Neural crest cell (in vitro differentiated cells): ENCODE measurements at places on chromosomes 2 and 18. TPM values are rescaled to one million over a fixed set of nuclear protein-coding genes. Genes with fewer than 3 reads are reported as not detected.

The RAD51AP2 gene
- 0.16 and 0.23 TPM in 2 replicates for total RNA-seq

The GPC1 gene
- total RNA-seq = 88.6 and 89.9 TPM in 2 replicates

DNA sequence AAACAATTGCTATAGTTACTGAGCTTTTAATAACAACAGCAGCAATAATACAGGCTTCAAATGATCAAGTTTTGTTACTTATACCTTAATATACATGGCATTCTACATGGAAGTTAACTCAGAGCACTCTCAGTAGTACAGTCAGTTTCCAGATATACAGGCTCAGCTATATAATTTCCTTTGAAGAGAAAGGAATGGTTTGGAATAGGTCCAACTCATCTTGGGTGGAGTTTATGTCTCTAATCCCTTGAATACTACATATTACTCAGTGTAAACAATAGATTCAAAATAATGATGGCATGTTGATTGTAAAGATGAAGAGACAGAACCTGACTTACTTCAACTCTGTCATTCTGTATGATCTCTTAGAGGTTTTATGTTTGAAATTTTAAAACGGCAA, 174.9 kb downstream of the EPHA4 start:
- no peak for DNase-seq
- H3K27ac ChIP-seq = no peak overlapping the region
- no peaks in the 10 kb centered on the region for H3K4me1 ChIP-seq
- H3K36me3 ChIP-seq = peaks cover 20% of the 10 kb centered on the region

DNA sequence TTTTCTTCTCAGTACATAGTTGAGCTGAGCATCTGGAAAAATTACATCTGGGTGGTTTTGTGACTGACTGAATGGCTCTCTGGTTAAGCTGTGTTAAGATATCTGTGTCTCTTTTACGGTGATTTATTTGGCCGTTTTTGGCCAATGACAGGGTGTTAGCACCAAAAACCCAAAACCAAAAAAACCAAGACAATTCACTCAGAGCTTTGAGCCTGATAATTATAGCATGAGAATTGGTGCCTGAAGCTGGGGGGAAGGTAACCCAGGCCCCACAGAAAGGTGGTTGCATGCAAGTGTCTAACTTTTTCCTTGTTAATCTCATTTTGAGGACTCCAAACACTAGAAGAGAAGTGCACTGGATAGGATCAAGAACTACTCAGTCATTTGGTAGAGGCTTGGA, 4.5 kb downstream of the CD28 start:
- no peak overlapping the region for H3K27ac ChIP-seq
- no peaks in the 10 kb centered on the region for H3K36me3 ChIP-seq
- peaks cover 19% of the 10 kb centered on the region for H3K4me1 ChIP-seq
- no peak for DNase-seq
- H3K4me3 ChIP-seq = no peak overlapping the region
- H3K27me3 ChIP-seq = no peaks in the 10 kb centered on the region

The RAB6C gene
- 0.16 TPM in 1 of 2 replicates, not detected in the other for total RNA-seq

- no peaks in the 10 kb centered on the region for H3K4me1 ChIP-seq
- H3K4me3 ChIP-seq = no peak overlapping the region
- peaks cover 62% of the 10 kb centered on the region for H3K36me3 ChIP-seq
- no peak for DNase-seq
- H3K27me3 ChIP-seq = no peaks in the 10 kb centered on the region
- H3K27ac ChIP-seq = no peak overlapping the region
Measured at GRCh38 chr18:59345556-59345955, 13.5 kb downstream of the LMAN1 start.

DNA sequence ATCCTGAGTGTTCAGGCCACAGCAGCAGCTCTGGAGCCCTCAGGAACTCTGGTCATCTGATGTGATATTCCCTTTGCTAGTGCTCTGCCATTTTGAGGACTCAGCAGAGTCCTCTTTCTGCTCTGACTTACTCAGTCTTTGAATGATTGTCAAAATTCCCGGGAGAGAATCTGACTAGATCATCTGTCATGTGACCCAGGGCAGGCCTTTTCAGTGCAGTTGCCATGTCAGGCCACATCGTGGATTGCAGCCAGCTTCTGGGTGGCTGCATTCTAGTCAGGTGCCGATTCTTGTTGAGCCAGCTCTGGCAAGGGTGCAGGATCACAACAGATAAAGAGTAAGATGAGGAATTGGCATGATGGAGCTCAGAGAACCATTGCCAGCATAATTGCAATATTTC, 795.6 kb downstream of the CPS1 start:
- no peak for DNase-seq
- no peak overlapping the region for H3K27ac ChIP-seq
- H3K36me3 ChIP-seq = no peaks in the 10 kb centered on the region
- no peaks in the 10 kb centered on the region for H3K27me3 ChIP-seq
- H3K4me1 ChIP-seq = no peaks in the 10 kb centered on the region

DNA sequence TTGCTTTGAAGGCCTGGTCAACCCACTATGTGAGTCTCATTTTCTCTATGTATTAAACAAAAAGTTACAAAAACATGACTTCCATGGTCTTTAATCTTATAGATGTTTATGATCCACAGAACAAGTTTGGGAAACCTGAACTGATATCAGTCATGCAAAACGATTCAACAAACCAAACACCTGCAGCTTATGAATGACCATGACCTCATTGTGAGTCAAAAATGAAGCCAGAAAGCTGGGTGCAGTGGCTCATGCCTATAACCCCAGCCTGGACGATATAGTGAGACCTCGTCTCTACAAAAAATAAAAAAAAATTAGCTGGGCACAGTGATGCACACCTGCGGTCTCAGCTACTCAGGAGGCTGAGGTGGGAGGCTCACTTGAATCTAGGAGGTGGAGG, 270.4 kb upstream of the CCDC68 start:
- no peak overlapping the region for H3K27ac ChIP-seq
- DNase-seq = no peak
- peaks cover 17% of the 10 kb centered on the region for H3K36me3 ChIP-seq
- no peak overlapping the region for H3K4me3 ChIP-seq
- H3K27me3 ChIP-seq = no peaks in the 10 kb centered on the region
- H3K4me1 ChIP-seq = peaks cover 28% of the 10 kb centered on the region

DNA sequence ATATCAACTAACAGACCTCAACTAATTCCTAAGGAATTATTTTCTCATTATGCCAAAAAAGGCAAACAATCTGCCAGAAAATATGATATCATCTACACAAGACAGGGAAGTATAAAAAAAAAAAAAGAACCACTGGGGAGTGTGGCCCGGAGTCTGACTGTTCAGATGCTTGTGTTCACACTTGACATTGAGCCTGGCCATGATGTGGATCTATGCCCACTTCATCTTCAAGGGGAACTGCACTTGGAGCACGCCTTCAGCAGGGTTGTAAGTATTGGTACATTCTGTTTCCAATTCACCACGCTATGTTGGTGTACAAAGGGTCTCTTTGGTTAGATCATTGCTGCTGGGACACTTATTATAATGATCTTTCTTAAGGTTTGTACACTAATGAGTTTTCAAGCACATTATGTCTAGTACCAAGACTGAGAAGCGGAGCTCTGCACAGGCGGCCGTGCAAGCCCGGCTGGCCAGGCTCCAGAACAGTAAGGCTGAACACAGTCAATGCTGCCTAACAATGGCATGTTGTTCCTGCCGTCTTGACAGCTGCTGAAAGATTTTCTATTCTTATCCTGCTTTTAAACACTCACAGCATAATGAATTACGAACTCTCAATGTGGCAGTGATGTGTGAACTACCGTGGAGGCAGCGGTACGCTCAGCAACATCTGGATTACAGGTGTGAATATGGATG, 788.4 kb upstream of the SOX11 start:
- H3K27me3 ChIP-seq = no peaks in the 10 kb centered on the region
- DNase-seq = no peak
- H3K27ac ChIP-seq = no peak overlapping the region
- no peak overlapping the region for H3K4me3 ChIP-seq

DNA sequence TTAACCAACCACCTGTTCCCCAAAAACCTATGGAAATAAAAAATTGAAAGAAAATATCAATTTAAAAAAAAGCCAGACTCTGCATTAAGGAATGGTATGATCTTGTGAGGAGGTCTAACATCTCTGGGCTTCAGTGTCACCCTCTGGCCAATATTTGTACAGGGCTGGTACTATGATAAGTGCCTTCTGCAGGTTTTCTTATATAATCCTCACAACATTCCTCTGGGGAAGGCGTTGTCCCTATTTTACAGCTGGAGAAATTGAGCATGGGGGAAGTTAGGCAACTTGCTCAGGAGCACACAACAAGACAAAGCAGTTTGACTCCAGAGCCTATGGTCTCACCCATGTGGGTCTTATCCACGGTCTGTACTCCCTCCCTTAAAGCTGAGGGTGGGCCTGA, 86.0 kb downstream of the ZBTB7C start:
- no peak overlapping the region for H3K4me3 ChIP-seq
- H3K36me3 ChIP-seq = no peaks in the 10 kb centered on the region
- no peaks in the 10 kb centered on the region for H3K27me3 ChIP-seq

DNA sequence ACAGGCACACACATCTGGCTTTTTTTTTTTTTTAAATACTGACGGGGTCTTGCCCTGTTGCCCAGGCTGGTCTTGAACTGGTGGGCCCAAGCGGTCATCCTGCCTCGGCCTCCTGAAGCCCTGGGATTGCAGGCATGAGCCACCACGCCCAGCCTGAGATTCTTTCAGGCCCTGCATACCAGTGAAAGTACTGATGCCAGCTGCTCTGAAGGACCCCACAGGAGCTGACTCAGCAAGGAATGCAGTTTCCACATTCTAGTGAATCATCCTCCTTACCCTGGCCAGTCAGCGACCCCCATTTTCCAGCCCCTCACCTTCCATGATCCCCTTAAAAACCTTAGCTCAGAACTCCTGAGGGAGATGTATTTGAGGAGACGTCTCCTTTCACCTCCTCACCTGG, 5.8 kb upstream of the DTYMK start:
- H3K4me3 ChIP-seq = peak overlapping the region; percentile 23
- H3K36me3 ChIP-seq = peaks cover 2% of the 10 kb centered on the region
- H3K4me1 ChIP-seq = peaks cover 10% of the 10 kb centered on the region
- H3K27ac ChIP-seq = no peak overlapping the region
- no peaks in the 10 kb centered on the region for H3K27me3 ChIP-seq

GRCh38 chr2:121771976-121772742, 16.7 kb downstream of the TSN start:
- DNase-seq = no peak
- peaks cover 24% of the 10 kb centered on the region for H3K4me1 ChIP-seq
- peak overlapping the region; percentile 85 for H3K27ac ChIP-seq
- peaks cover 5% of the 10 kb centered on the region for H3K36me3 ChIP-seq
- H3K4me3 ChIP-seq = no peak overlapping the region

The FABP1 gene
- not detected in 2 replicates for total RNA-seq

The ARHGEF33 gene
- 0.59 and 1.1 TPM in 2 replicates for total RNA-seq

- no peaks in the 10 kb centered on the region for H3K36me3 ChIP-seq
- H3K4me3 ChIP-seq = no peak overlapping the region
Measured at GRCh38 chr2:70381821-70382220, 80.0 kb upstream of the FAM136A start.

DNA sequence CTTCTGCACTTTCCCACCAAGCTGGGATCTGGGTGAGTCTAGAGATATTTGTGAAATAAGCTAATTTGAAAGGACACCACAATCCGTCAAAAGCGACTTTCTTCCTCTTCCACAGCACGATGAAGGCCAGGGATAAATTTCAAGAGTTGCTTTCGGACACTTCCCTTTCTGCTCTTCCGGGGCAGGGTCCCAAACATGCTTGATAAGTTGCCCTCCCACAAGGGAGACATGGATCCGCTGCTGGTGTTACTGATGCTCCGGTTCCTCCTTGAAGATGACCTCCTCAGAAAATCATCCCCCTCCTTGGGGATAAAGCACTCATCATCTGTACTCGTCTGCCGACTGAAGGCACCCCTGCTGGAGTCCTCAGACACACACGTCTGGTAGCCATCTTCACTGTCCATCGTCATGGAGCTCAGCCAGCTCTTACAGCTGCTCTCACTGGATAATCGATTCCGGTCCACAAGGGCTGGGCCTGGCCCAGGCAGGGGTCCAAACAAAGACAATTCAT, 28.2 kb downstream of the CYTIP start:
- no peaks in the 10 kb centered on the region for H3K27me3 ChIP-seq
- H3K27ac ChIP-seq = no peak overlapping the region
- no peak overlapping the region for H3K4me3 ChIP-seq
- H3K36me3 ChIP-seq = no peaks in the 10 kb centered on the region
- H3K4me1 ChIP-seq = no peaks in the 10 kb centered on the region
- DNase-seq = no peak

The SCYGR4 gene
- not detected in 2 replicates for total RNA-seq
